ENCODE measurements at places on chromosomes 2 and 18. TPM values are rescaled to one million over a fixed set of nuclear protein-coding genes. Genes with fewer than 3 reads are reported as not detected.

NGEF gene
- polyA plus RNA-seq, result not detected

GRCh38 chr2:128282976-128283810 lies 35.5 kb downstream of the HS6ST1 start:
- DNase-seq, result no peak

- DNase-seq, result no peak
These were observed 2.5 kb downstream of the SESTD1 start for GRCh38 chr2:179262077-179262660.

DNA sequence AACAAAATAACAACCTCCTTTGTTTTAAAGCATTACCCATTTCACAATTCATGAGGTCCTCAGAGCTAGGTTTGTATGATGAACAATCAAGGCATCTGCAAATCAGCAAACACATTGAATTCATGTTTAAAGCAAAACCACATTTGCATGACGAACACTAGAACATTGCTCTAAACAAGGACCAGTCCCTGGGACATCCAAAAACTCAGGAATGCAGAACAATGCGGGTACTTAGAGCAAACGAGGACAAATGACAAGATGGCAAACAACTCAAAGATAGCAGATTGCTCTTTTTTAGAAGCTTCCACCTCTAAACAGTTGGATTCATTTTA lies 45.7 kb upstream of the RALBP1 start:
- DNase-seq, result no peak

DNA sequence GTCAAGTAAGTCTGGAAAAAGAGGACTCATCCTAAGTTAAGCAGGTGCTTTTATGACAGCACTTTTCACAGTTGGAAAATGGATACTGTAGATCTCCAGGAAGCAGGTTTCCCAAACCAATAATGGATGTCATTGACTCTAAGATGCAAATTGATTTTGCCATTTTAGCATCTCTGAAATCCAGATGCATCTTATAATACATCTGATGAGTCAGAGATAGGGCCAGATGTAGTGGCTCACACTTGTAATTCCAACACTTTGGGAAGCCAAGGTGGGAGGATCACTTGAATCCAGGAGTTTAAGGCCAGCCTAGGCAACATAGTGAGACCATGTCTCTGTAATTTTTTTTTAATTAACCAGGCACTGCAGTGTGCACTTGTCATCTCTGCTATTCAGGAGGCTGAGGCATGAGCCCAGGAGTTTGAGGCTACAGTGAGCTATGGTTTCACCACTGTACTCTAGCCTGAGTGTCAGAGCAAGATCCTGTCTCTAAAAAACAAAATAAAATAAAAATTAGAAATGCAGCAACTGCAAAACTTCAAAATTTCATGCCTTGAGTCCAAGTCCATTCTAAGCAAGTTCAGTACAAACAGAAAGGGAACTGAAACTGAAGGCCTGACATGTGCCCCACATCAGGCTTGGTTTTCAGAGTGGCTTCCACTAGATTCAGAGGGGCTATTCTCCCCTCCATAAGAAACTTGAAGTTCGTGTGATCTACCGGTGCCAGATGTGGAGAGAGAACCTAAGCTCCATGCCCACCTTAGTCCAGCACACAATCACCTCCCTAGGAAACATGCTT lies 267.8 kb upstream of the NCKAP5 start:
- no peak for DNase-seq

NEU4 gene
- 1.3 TPM for polyA plus RNA-seq

MROH2A gene
- polyA plus RNA-seq, result not detected

Measured in CD4-positive, alpha-beta memory T cell (primary cell).